ENCODE measurements at places on chromosomes 3 and 15.
A peak's percentile ranks its signal among the peaks of the same experiment; 100 is the strongest.

- DNase-seq = no peak
These were observed 78.9 kb downstream of the ESYT3 start for GRCh38 chr3:138513090-138513843.

GRCh38 chr15:49978121-49978520 is 140.9 kb downstream of the ATP8B4 start:
- no peak for DNase-seq

DNA sequence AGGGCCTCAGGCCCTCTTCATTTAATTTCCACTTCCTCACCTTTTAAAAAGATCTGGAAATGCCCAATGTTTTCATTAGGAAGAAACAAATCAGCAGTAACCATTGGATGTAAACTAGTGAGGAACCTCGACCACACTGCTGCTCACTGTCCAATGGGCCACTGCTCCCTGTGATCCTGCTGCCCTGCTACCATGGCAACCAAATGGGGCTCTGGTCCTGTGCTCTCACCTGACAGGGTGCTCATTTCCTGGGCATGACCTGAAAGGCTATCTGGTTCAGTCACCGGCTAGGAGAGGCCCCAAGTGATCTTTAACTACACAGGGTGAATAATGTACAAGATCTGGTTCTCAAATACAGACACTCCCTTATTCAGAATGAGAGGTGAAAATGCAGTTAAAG is 54.6 kb downstream of the ARHGEF3 start:
- DNase-seq = no peak

- no peak for DNase-seq
These were observed 229.2 kb upstream of the LRTM1 start for GRCh38 chr3:55156851-55157650.

DNA sequence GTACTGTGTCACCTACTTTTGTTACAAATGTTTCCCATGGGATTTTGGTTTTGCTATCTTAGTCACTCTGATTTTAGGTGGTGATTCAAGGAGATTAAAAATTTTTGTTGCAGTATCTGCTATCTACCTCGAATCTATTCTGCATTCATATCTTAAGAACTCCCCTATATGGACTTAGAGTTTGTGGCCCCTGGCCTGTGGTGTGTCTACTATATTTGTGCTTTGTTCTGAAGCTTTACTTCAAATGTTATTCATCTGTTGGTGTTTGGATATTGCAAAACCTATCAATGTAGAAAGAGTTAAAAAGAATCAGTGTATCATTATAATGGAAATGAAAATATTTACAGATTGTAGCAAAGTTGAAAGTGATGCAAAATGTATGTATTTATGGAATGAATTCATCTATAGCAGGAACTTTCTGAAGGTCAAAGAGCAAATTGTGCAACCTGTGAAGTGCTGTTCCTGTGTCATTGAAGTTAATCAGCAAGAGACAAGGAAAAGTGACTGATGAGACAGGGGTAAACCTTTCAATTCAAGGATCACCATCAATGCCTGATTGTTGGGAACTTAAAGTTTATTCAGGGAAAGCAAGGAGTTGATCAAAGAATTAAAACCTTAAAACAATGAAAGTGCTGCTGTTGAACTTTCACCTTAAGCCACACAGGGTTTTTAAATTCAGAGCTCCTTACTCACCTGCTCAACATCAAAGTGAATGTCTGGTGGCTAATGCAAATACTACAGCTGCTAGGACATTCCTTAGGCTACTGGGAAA is 71.0 kb downstream of the SLMAP start:
- no peak for DNase-seq

GRCh38 chr3:171802590-171802956 is 7.7 kb downstream of the PLD1 start:
- DNase-seq = no peak

GRCh38 chr3:134092208-134092701 is 62.5 kb upstream of the SLCO2A1 start:
- DNase-seq = no peak

- DNase-seq = peak; percentile 17
These were observed 70.4 kb downstream of the UMPS start for GRCh38 chr3:124800511-124801258.

DNA sequence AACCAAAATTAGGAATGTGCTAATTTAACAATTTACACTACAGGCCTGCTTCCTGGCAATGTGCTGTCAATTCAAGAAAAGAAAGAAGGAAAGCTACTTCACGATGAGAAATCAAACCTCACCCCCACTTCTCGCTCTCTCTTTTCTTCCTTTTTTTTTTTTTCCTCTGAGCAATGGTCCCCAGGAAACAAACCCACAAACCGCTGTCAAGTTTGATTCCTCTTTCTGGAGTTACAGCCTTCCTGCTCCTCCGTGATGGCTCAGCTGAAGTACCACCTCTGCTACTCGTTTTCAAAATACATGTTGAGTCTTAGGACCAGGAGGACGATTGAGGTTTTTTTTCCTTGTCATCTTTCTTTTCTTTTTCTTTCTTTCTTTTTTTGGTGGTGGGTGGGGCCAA is 3.4 kb upstream of the TRIM71 start:
- no peak for DNase-seq
